Fibroblast of skin of right biceps (primary cell): ENCODE measurements at places on chromosomes 16 and 17.

GRCh38 chr16:57941016-57941664, 29.8 kb downstream of the CNGB1 start:
- DNase-seq, result peak; percentile 10

GRCh38 chr17:64736804-64737492, 74.8 kb upstream of the SMURF2 start:
- DNase-seq, result peak; percentile 61

DNA sequence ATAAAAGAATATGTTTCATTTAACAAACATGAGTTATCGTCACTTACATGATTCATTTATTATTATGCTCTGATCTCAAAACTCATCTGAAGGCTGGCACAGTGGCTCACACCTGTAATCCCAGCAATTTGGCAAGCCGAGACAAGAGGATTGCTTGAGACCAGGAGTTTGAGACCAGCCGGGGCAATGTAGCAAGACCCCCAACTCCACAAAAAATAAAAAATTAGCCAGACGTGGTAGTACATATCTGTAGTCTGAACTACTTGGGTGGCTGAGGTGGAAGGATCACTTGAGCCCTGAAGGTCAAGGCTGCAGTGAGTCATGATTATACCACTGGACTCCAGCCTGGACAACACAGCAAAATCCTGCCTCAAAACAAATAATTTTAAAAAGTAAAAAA, 16.0 kb downstream of the APPBP2 start:
- DNase-seq, result no peak

DNA sequence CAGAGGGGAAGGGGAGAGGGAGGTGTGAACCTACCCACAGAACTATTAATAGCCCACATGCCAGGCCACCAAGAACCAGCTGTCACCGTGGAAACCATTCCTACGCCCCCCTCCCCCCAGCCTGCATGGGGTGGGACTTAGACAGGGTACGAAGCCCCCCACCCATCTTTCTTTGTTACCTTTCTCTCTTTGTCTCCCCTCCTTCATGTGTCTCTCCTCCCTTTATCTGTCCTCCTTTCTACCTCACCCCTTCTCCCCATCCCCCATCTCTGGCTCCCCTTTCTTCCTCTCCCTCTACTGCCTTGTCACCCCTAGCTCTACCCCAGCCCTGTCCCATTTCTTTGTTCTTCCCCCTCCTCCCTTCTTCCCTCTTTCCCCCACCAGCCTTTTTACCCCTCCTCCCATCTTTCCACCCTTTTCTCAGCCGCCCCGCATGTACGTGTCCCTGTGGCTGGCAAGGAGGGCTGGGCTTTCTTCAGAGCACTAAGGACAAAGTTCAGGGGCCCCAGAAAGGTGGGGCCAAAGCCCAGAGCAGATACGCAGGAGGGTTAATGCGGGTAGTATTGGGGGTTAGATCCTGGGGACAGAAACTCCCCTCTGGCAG, 8.0 kb downstream of the THRA start:
- no peak for DNase-seq

GRCh38 chr17:28055546-28056275, 13.2 kb downstream of the NLK start:
- DNase-seq, result no peak

- DNase-seq, result no peak
Observed at GRCh38 chr16:89908236-89908635, 10.4 kb upstream of the MC1R start.

DNA sequence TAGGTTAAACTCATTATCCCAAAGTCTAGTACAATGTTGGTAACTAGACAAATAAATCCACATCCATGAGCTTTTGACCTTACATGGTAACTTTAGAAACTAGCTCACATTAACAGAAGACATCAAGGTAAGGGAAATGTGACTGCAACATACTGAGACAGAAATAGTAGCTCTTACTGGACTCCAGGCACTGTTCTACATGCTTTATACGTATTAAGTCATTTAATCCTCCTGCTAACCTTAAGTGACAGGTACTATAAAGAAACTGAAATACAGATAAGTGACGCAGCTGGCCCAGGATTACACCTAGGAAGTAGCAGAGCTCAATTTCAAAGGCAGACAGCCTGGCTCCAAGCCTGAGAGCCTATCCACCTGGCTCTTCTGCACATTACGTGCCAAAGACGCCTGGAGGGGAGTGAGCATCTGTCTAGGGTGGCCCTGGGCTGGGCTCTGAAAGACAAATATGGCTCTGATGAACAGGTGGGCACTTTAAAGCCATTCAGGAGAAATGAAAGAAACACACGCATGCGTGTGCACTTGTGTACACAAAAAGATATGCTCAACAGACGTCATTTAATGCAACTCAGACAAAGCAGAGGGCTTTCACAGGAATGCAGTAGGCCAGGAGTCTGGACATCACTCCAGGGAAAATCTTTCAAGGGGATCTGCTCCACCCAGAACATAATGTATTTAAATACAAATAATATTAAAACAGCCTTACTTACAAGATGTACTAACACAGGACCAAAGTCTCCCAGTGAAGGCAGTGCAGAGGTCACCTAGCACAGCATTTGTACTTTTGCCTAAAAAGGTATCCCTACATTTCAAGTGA, 4.4 kb downstream of the ZC3H7A start:
- no peak for DNase-seq

- no peak for DNase-seq
Observed at GRCh38 chr17:4104506-4104905, 38.3 kb downstream of the ZZEF1 start.

- DNase-seq, result no peak
Observed at GRCh38 chr17:45429339-45430005, 3.2 kb downstream of the ARHGAP27 start.

DNA sequence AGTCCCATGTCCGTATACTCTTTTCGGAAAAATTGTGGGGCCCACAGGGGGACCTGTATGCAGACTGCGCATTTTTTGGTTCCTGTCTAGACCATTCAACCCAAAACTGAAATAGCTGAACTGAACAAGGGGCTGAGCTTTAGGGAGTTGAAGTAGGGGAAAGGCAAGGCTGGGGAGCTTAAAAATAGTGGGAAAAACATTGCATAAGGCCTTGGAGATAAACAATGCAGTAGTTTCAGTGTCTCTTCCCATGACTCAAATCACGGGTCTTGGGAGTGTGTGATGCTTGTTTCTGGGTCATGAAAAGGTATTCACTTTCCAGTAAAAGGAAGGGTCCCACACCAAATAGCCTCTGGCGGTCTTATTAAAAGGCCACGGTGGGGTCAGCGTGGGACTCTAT, 402.8 kb upstream of the SALL1 start:
- no peak for DNase-seq

DNA sequence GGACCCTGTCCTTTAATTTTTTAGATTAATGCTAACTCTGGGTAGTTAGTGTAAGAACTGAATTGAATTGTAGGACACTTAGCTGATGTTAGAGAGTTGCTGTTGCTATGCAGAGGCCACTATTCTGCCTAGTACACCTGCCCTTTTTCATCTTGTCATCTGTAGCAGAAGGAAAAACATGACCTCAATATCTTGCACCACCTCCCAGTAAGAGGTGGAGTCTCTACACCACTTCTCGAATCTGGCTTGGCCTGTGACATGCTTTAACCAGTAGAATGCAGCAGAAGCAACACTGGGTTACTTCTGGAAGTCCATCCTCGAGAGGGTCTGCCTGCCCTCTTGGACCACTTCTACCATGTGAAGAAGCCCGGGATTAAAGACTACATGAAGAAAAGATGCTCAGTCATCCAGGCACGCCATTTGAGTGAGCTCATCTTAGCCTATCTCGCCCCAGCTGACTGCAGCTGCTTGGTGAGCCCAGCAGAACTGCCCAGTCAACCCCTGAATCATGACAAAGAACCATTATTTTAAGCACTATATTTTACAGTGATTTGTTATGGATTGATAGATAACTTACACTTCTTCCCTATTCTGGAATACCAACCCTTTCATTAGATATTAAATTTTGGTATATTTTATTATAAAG, 153.5 kb downstream of the MYO1D start:
- DNase-seq, result no peak

DNA sequence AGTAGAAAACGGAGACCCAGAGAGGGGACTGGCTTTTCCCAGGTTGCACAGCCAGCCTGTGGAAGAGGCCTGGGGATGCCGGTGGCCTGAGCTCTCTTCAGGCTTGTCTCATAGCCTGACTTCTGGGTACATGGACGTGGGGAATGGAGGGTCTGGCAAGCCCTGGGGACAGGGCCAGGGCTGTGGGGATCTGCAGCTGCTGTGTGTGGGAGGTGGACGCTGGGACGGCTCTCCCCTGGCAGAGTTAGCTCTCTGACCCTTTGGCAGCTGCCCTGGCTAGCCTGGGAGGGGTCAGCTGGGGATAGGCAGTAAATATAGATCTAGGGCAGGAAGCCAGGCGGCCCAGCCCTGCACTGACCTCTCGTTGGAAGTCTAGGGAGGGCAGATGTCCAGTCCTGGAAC, 20.5 kb downstream of the SLC4A1 start:
- DNase-seq, result no peak

DNA sequence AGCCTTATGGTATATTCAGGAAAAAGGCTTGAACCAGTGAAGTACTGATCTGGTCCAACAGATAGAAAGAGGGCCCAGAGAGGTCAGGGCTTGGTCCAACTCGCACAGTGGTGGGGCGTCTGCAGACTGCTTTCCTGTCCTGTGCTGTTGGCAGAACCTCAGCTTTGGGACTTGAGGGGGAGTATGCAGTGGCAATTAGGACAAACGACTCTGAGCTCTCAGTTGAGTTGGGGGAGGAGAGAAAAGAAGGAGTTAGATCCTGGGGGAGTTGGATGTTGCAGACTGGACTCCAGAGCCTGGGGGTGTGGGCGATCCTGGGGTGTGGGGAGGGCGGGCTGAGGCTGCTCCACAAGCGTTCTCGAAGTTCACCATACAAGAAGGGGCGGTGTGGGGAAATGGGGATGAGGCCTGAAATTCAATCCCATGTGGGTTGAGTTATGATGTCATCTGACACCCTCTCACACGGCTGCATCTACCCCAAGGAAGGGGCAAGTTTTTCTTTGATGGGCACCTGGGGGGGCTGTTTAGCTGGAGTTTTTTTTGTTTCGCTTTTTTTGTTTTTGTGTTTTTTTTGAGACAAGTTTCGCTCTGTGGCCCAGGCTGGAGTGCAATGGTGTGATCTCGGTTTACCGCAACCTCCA, 14.6 kb downstream of the GRB7 start:
- no peak for DNase-seq

DNA sequence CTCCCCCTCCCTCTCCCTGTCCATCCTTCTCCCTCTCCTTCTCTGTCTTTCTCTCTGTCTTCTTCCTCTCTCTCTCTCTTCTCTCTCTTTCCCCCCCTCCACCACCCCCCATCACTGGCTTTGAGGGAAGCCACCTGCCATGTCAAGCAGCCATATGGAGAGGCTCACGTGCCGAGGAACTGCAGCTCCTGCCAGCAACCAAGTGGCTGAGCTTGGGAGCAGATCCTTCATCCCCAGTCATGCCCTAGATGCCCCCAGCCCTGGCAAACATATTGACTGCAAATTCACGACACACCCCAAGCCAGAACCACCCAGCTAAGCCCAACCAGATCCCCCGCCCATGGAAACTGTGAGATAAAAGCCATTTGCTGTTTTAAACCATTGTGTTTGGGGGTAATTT, 40.9 kb upstream of the RBFOX3 start:
- no peak for DNase-seq

- DNase-seq, result no peak
Observed at GRCh38 chr17:81460856-81461460, 51.6 kb downstream of the ACTG1 start.

- DNase-seq, result no peak
Observed at GRCh38 chr16:52874042-52874441, 178.7 kb downstream of the CHD9NB start.

DNA sequence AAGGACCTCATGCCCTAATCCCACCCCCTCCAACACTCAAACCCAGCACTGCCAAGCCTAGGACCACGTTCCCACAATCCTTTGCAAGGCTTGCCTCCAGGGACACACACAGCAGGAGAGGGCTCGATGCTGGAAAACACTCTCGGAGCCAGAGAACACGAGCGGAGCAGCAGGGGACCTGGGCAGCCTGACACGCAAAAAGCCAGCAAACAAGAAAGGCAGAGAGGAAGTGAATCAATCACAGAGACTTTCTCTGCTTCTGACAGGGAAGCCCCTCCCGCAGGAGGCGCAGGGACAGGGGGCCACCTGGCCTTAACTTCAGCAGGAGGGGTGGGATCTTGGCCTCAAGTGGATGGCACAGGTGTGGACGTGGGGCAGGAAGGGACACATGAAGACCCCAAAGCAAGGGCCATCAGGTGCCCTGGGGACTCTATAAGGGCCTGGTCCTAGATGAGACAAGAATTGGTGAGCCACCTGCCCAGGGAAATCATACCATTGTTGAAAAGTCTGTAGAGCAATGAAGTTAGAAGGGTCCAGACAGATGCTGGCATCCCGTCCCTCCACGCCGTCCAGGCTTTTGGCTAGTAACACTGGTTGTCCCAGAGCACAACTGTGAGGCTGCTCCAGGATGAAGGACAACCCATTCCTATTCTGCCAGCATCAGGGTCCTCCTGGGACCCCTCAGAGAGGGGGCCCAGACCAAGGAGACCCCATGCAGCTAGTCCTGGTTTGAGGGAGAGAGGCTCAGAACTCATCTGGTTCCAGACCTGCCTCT, 2.2 kb downstream of the SDK2 start:
- DNase-seq, result no peak

- no peak for DNase-seq
Observed at GRCh38 chr17:15886804-15887203, 58.1 kb upstream of the ADORA2B start.

- no peak for DNase-seq
Observed at GRCh38 chr16:49200223-49200820, 81.3 kb downstream of the CBLN1 start.

GRCh38 chr16:11836650-11837244, 14.6 kb downstream of the RSL1D1 start:
- peak; percentile 94 for DNase-seq

DNA sequence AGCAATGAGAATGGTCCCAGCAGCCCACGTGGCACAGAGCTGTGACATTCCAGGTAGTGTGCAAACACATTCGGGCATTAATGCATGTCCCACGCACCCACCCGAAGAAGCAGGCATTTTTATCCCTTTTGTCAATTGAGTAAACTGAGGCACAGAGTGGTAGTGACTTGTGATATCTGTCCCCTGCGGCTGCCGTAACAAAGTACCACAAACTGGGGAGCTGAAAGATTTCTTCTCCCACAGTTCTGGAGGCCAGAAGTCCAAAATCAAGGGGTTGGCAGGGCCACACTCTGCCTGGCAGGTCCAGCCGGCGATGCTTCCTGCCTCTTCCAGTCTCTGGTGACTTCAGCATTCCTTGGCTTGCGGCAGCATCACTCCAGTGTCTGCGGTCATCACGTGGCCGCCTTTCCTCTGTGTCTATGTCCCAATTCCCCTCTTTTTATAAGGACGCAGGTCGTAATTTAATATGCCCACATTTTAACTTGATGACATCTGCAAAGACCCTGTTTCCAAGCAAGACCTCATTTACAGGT, 221.9 kb upstream of the GSE1 start:
- DNase-seq, result no peak

- no peak for DNase-seq
Observed at GRCh38 chr16:68022278-68022727, 729 bp downstream of the DDX28 start.

GRCh38 chr17:2055292-2056205, 646 bp downstream of the HIC1 start:
- peak; percentile 72 for DNase-seq

GRCh38 chr17:33240362-33240761, 52.7 kb downstream of the ASIC2 start:
- DNase-seq, result no peak
